Occipital lobe (tissue), 3 donors: ENCODE measurements at places on chromosomes 6 and 20. TPM values are rescaled to one million over a fixed set of nuclear protein-coding genes. Genes with fewer than 3 reads are reported as not detected.

- DNase-seq = no peak
Measured at GRCh38 chr20:57508381-57508780, 16.6 kb downstream of the CTCFL start.

DNA sequence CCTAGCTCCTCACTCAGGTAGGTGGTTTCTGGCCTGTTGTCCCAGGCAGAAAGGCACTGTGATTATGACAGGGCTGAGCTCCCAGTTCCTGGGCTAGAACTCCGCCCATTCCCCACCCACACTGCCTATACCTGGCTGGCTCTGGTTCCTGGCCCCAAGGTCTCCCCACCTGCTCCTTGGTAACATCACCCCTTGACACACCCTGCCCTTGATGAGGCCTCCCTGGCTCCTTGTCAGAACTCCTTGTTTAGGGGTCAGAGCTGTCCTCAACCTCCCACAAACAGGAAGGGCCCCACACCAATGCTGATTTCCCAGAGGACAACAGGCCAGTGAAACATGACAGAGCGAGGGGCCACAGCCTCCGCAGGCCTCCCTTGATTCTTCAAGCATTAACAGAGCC lies 15.5 kb upstream of the MYMX start:
- no peak for DNase-seq

- no peak for DNase-seq
Measured at GRCh38 chr6:130494729-130495128, 128.9 kb downstream of the TMEM200A start.

Gene PXDC1
- total RNA-seq = 11.1 TPM

Gene PDYN
- total RNA-seq = not detected
